ENCODE measurements at places on chromosomes 12 and 14.

GRCh38 chr12:66694666-66695613 lies 16.1 kb upstream of the GRIP1 start:
- DNase-seq = no peak

GRCh38 chr12:92928421-92928961 lies 604 bp downstream of the EEA1 start:
- peak; percentile 37 for DNase-seq

GRCh38 chr12:67545298-67545697 lies 103.2 kb upstream of the DYRK2 start:
- no peak for DNase-seq

DNA sequence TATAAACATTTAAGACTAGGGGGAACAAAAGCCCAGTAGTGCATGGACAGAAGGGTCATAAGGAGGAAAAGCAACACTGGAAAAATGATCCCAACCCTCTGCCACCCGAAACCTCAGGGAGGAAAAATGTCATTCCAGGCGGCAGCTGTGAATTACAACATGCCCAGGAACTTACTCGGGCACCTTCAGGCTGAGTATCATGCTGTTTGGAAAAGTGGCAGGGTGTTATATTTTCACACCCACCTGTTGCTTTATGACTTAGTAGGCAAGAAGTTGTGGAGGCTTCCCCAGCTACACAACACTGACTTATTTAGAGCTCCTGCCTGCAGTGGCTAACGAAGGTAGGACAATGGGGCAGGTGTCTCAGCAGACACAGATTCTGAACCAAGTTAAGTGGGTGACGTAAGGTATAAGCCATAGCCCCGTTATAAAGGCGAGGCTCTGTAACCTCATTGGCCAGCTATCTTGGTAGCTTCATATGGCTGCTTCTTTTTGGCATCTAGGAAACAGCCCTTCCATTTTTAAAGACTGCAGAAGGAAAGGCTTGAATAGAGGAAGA lies 96.1 kb upstream of the IFNG-AS1 start:
- no peak for DNase-seq

DNA sequence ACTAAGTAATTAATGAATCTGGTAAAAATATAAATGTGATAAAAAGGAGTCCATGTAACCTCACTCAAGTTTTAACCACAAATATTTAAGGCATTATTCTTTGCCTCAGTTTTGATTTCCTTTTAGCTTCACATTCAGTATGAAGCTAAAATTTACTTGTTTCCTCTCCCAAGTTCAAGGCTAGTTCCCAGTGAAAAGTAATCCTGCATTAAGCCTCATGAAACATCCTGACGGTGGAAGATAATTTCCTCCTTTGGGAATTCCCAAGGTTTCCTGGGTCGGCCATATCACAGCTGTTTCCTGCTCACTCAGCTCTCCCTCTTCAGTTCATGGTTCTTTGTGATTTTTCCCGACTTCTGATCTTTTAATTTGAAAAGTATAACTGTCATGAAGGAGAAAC lies 1256.8 kb upstream of the FLRT2 start:
- DNase-seq = no peak

DNA sequence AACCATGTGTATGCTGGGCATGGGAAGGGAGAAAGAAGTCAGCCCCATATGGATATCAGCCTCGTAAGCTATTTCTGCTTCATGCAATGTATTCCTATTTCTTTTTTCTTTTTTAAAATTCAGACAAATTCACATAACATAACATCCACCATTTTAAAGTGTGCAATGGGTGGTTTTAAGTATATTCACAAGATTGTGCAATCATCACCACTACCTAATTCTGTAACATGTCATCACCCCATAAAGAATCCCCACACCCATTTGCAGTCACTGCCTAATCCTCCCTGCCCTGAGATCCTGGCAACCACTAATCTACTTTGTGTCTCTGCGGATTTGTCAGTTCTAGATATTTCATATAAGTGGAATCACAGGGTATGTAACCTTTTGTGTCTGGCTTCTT lies 9.5 kb downstream of the POMT2 start:
- DNase-seq = no peak

- DNase-seq = no peak
Measured at GRCh38 chr14:73472185-73473114, 14.1 kb upstream of the NUMB start.

DNA sequence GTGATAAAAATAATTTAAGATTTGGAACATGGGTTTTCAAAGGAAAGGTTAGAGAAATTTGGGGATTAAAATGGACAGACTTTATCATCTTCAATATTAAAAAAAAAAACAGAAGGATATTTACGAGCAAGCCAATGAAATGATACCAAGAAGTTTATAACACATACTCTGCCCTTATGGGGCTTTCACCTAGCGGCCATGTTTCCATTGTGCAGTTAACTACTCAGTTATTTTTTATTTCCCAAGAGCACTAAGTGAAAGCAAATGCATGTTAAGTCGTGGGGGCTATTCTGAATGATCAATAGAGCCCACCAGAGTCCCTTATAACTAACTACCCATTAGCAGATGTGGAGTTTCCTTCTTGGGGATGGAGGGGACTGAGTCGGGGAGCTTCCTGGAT lies 53.9 kb downstream of the ETV6 start:
- DNase-seq = no peak

DNA sequence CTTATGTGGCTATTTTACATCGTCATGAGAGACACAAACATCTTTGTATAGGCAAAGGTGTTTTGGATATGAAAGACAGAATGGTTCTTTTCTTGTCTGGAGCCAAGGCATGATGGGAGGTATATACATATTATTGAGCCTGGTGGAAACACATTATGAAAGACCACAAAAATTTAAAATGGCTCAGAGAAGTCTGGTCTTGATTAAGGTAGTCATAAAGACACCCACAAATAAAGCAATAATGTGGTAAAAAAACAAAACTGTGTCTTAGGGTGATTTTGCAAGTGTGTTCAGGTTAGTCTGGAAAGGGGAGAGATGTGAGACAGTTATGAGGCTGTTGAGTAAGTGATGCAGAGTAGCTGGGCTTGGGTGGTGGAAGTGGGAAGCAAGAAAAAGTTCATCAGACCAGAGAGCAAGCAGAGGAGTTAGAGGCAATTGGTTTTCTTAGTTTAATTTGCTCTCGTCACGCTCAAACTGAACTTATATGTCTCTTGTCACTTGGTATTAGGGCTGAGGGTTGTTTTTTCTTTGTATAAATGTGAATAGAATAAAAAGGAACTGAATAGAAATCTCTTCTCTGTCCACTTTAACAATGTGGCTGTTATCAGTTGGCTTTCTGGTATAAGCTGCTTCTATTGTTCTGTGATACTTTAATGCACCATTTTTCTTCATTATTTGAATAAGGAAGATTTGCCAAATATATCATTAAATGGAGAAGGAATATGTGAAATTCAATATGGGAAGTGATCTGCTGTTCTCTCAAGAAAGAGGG lies 115.0 kb downstream of the AKAP6 start:
- no peak for DNase-seq

- DNase-seq = no peak
Measured at GRCh38 chr12:104454997-104455396, 1.8 kb upstream of the CHST11 start.

- DNase-seq = no peak
Measured at GRCh38 chr14:53306267-53306721, 153.2 kb upstream of the DDHD1 start.

DNA sequence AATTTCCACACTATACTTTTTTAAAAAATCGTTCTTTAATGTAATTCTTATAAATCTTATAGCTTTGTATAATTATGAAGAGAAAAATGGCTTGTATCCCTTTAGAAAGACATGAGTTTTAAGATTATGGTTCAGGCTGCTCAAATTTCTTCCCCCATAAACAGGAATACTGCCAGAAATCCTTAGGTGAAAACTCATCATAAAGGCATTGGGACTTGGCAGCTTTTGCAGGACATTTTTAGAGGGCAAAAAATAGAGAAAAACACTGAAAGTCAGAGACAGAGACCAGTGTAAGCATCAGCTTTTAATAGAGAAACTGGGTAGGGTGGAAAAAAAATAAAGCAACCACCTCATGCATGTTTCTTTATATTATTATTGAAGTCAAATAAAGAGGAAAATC lies 29.1 kb downstream of the LRRK2 start:
- DNase-seq = no peak

DNA sequence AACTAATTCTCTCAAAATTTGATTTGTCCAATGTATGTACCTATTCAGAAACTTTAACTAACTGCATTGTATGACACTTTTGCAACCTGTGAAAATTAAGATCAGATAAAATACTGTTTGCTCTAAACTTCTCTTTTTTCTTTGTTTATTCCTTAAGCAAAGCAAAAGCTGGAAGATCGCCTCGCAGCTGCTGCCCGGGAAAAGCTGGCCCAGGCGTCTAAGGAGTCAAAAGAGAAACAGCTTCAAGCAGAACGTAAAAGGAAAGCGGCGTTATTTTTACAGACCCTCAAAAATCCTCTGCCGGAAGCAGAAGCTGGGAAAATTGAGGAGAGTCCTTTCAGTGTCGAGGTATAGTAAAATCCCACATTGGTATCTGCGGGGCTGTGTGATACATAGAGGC lies 55.1 kb downstream of the SFSWAP start:
- DNase-seq = no peak

GRCh38 chr14:76767681-76768656 lies 6.7 kb downstream of the VASH1 start:
- peak; percentile 20 for DNase-seq

GRCh38 chr12:307406-307805 lies 44.8 kb upstream of the SLC6A13 start:
- no peak for DNase-seq

DNA sequence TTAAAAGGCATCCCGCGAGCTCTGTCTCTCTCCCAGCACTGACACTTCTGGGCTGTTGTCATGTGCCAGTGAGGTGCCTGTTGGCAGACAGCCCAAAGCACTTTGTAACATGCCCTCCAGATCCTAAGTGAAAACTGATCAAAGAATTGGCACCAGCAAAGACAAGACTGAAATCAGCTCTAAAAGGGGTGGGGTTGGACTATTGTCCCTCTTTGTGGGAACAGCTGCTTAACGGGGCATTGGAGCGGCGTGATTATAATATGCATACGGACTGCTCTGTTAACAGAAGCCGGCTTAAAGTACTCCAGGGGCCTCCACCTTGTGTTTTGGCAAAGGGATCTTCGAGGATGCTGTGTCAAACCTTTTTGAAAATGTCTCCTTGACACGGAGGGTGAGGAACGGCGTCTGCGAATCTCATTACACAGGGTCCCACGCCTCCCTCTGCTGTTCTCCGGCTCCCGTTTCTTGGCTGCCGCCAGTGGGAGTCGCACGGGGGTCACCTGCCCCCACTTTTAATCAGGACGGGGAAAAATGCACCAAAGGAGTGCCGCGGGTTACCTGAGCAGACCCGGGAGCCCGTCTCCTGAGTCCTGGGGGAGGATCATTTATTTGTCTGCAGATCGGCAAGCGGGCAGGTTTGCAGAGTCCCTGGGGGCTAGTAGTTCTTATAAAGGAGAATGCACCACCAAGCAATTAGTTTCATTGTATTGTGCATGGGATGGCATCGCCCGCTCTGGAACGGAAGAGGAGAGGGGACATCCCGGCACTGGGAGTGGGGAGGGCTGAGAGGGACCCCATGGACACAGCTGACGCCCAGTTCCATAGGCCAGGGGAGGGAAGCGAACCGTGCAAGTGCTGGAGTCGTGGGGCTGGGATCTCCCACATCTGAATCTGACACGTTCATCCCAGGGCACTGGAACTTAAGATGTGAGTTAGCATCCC lies 44.3 kb downstream of the SPRING1 start:
- DNase-seq = no peak

GRCh38 chr14:61872452-61872851 lies 110.2 kb downstream of the SNAPC1 start:
- DNase-seq = no peak

DNA sequence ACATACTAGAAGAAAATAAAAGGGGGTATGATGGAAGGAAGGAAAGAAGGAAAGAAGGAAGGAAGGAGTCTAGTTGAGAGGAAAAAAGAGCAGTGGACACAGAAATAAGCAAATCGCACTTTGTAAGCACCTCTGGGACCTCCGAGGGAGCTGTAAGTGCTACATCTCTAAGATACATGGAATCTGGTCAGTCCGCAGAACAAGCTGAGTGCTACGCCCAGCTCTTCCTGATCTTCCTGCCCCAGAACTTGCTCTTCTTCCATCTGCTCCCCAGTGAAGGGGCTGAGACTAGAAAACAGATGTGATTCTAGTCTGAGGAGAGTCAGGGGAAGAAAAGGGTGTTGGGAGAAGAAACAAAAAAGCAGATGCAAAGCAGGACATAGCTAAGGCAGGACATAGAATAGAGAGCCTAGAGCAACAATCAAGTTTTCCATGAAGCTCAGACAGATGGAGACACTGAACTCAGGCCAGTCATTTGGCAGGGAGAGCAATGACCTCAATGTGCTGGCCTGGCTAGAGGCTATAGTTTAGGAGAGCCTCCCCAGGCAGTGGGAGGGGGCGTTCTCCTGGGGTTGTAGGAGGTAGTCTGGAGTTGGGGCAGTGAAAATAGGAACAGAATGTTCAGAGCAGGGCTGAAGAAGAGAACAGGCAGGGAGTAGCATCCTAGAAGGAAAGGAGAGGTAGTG lies 1.7 kb upstream of the MFAP5 start:
- DNase-seq = no peak

- DNase-seq = no peak
Measured at GRCh38 chr12:23055004-23055403, 430.0 kb downstream of the ETNK1 start.

DNA sequence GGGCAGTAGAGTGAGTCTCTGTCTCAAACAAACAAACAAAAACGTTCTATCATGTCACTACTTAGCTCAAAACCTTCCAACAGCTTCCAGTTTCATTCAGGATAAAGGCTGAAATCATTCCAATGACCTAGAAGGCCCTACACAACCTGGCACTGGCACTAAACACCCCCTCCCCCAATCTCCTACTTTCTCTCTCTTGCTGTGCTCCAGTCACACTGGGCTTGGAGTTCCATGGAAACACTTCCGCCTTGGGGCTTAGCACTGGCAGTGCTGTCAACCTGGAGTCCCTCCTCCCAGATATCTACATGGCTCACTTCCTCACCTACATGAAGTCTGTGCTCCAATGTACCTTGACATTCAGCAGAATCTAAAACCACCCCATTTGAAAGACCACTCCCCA lies 65.0 kb upstream of the SINHCAF start:
- DNase-seq = no peak

DNA sequence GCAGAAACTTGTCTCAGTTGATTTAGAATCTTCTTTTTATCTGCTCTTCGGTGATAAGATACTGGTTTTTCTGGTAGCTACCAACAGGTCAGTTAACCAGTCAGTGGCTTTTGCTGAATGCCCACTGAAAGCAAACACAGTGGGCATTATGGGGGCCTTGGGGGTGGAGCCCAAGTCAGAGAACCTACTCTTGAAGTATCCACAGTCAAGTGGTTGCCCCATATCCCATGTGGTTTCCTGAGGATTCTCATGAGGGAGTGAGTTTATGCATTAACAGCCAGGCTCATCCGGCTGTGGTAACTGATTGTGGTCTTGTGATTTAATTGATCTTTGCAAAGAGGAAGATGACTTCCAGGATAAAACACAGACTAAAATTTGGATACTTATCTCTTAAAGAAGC lies 83.7 kb downstream of the ST8SIA1 start:
- no peak for DNase-seq
